ENCODE measurements at places on chromosomes 7 and 10. TPM values are rescaled to one million over a fixed set of nuclear protein-coding genes. Genes with fewer than 3 reads are reported as not detected.

UTF1 gene
- not detected for total RNA-seq

TLX1 gene
- not detected for total RNA-seq

TSPAN33 gene
- 1.7 TPM for total RNA-seq

SYNPO2L gene
- total RNA-seq = not detected

BMPR1A gene
- total RNA-seq = 44.9 TPM

WEE2 gene
- total RNA-seq = not detected

RNF32 gene
- total RNA-seq = not detected

ECHDC3 gene
- total RNA-seq = 577 TPM

TAS2R16 gene
- total RNA-seq = not detected

CDC14C gene
- total RNA-seq = not detected

SHTN1 gene
- total RNA-seq = 16.8 TPM

SH2D4B gene
- total RNA-seq = not detected

ANKRD30A gene
- 0.79 TPM for total RNA-seq

ATOH7 gene
- not detected for total RNA-seq

HOXA9 gene
- total RNA-seq = 1.0 TPM

TRIM4 gene
- 35.3 TPM for total RNA-seq

LRRC61 gene
- total RNA-seq = 10.0 TPM

CTTNBP2 gene
- total RNA-seq = 13.3 TPM

GRID2IP gene
- total RNA-seq = not detected

NEUROD6 gene
- not detected for total RNA-seq

RARRES2 gene
- total RNA-seq = 93.9 TPM

LIPN gene
- 1.4 TPM for total RNA-seq

ZNF804B gene
- total RNA-seq = not detected

C10orf62 gene
- not detected for total RNA-seq

OR9A2 gene
- total RNA-seq = not detected

HHEX gene
- total RNA-seq = 1.7 TPM

AGAP9 gene
- 13.1 TPM for total RNA-seq

FANK1 gene
- 3.0 TPM for total RNA-seq

Measured in omental fat pad (tissue), 4 donors.